Stimulated activated CD4-positive, alpha-beta T cell treated with anti-CD3 and anti-CD28 coated beads, Interleukin-2, amount 100 ng/mL, for 24 hours (primary cell): ENCODE measurements at places on chromosomes 1 and 21.

DNA sequence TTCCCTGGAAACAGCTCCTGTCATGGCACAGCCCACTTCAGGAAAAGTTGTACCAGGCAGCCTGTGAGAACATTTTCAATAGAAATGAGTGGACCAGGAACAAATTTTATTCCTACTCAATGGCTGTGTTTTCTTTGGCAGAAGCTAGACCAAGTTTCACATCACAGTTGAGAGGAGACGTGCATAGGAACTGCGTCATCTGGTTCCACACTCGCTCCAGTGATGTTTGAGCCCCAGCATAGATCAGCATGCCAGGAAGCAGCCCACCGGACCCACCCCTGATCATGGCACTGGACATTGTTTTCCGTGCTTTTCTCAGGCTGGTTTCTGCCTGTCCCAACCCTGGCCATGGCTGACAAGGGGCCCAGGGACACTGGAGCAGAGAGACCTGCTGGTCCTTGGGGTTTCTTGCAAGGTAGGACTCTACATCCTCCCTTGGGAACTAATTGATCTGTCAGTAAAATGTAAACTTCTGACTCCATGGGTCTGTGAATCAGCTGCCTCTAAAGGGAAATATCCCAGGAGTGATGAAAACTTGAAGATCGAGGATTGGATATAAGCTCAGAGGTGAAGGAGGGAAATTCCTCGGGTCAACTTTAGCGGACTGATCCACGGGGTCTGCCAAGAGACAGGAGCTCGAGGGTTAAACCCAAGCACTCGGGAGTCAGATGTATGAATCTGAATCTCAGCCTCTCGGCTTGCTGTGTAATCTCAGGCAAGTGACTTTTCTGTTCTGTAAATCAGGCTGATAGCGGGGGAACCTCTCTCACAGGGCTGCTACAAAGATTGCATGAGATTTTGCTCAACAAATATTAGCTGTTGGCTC lies 35.7 kb downstream of the NEK2 start:
- DNase-seq = no peak

DNA sequence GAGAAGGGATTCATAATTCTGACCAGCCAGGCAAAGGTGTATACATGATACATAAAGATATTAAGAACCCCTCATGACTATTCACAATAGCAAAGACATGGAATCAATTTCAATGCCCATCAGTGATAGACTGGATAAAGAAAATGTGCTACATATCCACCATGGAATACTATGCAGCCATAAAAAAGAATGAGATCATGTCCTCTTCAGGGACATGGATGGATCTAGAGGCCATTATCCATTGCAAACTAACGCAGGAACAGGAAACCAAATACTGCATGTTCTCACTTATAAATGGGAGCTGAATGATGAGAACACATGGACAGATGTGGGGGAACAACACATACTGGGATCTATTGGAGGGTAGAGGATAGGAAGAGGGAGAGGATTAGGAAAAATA lies 21.4 kb downstream of the CR1L start:
- no peak for DNase-seq

DNA sequence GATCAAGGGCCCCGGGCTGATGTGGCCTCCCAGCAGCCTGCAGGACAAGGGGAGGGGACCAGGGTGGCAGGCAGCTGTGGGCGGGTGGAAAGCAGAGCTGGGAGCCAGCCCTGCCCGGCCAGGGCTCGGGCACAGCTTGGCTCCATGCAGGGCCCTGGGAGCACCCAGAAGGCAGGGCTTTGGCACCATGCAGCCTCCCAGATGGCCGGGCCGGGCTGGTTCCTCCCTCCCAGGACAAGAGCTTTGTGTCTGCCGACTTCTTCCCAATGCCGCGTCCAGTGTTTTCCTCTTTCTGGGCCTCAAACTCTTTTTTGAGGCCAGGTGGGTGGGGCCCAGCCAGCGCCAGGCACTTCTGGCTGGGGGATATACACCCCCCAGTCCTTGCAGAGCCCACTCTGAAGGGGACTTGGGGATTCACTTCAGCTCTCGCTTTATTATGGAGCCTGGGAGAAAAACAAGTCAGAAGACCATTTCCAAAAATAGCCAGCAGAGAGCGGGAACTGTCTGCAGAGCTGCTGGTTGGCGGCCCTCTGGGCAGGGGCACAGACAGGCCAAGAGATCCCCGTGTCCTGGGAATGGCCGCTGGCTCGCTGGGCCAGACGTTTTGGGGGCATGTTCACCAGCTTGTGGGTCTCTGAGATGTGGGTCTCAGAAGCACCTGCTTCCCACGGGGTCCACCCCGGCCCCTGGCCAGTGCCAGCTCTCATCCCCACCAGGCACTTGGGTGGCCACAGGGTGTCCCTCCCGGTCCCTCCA lies 103.8 kb upstream of the ARHGEF16 start:
- no peak for DNase-seq

DNA sequence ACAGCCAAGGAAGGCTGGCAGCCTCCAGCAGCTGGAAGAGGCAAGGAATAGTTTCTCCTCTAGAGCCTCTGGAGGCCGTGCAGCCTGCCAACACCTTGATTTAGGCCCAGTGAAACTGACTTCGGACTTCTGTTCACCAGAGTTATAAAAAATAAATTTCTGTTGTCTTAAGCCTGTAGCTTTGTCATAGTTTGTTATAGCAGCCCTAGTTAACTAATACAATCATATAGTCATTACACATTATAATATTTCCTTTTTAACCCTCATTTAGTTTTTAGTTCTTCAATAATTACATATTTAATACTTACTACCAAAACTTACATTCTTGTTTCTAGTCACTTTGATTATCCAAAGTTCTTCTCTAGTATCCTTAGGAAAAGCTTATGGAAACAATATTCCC lies 20.3 kb downstream of the NOS1AP start:
- DNase-seq = no peak

GRCh38 chr1:14598498-14599182 lies at the start of gene KAZN:
Gene KAZN, plus strand, starts transcription at chr1:14598685.
- no peak for DNase-seq

DNA sequence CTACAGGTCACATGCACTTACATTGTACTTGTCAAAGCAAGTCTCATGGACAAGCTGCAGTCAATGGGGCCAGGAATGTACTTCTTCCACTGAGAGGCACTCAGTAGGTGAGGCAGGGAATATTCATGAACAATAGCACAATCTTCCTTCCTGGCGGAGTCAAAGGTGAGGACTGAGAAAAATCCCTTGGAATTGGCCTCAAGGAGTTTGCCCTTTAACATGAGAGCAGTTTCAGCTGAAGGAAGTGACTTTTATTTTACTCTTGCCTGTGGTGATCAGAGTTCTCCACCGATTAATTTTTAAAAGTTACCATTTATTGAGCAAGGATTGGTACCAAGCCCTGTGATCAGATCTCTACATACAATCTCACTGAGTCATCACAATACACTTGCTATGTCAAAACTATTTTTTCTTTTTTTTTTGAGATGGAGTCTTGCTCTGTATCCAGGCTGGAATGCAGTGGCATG lies 11.2 kb upstream of the AK2 start:
- no peak for DNase-seq

- no peak for DNase-seq
Measured at GRCh38 chr1:161009602-161010211, 11.2 kb downstream of the F11R start.

DNA sequence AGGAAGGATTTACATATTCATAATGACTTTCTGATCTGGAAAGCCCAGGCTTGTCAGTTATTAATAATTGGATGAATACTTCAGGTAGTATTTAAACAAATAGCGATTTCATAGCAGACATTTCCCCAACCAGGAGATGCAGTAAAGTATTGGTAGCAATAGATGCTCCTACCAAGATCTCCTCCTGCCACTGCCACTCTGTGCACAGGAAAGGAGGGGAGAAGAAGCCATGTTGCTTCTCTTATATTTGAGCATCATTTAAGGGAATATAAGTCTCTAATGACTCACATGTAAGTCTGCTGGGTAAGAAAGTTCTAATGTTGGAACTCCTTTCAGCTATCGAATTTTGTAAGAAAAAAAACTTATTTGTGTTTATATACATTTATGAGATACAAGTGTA lies 420 bp upstream of the IFI16 start:
- DNase-seq = no peak

- DNase-seq = no peak
Measured at GRCh38 chr1:116425987-116426386, 52.9 kb downstream of the ATP1A1 start.

GRCh38 chr1:152501704-152502103 lies 8.9 kb upstream of the LCE5A start:
- DNase-seq = no peak

DNA sequence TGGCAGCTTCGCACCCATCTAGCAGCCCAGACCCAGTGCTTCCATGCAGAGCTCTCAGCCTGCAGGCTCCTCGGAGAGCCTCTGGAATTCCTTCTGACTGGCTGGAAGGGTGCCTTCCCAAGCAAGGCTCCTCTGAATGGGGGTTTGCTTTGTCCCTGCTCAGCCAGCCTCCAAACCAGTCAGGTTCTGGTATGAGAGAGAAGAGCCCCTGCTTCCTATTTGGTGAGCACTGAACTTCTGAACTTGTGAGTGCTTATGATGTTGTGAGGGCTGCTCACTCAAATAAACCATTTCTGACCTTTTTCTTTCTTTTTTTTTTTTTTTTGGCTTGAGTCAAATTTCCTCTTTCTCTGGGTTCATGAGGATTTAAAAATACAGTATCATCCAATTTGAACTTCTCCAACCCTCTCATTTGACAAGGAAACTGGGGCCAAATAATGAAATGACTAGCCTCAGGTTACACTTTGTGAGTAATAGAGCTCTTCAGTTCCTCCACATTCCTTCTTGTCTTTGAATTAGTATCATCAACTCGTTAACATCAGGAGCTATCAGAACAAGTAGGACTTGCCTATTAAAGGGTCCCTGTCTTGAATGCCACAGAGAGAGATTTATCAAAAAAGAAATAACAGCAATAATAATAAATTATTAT lies 39.6 kb downstream of the GFI1 start:
- DNase-seq = no peak

DNA sequence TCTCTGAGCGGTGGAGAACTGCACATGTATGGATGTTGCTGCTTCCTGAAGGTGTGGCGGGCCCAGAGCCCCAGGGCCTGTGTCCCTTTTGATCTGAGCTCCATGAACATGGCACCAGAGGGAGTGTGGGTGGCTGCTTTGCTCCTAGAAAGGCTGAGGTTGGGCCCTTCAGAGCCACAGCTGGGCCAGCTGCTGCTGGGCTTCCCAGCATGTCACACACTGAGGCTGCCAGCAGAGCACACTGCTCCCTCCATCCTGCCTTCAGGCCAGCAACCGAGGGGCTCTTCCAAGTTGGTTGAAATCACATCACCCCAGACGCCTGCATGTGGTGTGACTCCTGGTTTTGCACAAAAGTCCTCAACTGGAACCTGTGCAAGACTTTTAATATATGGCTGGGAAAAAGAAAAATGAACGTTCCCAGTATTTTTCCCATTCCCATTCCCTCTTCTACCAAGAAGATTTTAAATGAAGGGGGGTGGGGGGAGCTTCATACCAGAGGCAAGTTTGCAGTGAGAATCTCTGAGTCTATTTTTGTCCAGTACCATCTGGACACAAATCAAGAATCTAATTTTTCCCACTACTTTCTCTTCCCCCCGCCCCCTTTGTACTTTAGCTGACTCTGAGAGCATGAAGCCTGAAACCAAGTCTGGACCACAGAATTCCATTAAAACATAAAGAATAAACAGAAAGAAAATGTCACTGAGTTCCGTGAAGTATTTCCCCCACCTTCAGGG lies 26.2 kb upstream of the NGF start:
- DNase-seq = no peak

DNA sequence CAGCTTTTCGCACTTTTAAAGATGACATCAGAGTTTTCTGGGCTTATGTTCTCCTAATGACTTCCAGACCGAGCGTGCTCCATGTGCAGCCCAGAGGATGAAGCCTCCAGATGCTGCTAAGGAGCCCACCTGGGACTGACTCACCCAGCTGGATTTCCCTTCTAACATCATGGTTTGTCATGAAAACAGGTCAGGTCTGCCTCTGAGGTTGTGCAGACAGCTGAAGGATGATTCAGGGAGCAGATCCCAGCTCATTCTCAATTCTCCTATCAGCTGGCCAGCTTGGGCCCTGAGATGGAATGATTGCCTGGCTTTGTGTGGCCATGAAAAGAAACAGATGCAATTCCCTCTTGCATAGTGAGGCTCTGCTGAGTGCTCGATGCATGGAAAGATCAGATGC lies 123.9 kb upstream of the DUSP10 start:
- DNase-seq = no peak

GRCh38 chr1:82268826-82269225 lies 468.1 kb downstream of the ADGRL2 start:
- no peak for DNase-seq

DNA sequence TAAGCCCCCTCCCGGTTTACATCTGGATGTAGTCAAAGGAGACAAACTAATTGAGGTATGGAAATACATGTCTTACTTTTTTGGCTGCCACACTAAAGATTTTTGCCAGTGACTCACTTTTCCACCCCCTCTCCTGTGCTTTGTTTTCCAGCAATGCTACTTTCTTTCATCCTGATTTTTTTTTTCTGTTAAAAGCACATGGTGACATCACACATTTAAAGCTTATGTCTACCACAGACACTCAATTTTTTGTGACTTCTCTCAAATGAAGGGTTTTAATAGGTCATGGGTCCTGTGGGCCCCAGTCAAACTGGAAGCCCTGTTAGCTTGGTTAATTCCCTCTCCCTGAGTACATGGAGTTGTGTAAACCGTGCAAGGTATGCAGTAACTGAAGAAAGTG lies 2.2 kb downstream of the PPP1R8 start:
- DNase-seq = no peak

DNA sequence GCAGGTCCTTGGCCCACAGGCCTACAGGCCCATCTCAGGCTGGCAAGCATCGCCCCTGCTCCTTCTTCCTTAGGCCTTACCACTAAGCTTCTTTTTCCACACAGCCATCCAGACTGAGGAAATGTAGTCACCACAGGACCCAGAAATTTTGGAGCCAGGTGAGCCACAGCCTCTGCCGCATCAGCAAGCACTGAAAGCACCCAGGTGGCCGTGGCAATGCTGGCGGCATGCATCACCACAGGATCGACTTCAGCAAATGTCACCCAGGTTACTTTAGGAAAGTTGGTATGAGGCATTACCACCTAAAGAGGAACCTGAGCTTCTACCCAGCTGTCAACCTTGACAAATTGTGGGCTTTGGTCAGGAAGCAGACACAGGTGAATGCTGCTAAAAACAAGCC lies 11.6 kb downstream of the PIGM start:
- no peak for DNase-seq

DNA sequence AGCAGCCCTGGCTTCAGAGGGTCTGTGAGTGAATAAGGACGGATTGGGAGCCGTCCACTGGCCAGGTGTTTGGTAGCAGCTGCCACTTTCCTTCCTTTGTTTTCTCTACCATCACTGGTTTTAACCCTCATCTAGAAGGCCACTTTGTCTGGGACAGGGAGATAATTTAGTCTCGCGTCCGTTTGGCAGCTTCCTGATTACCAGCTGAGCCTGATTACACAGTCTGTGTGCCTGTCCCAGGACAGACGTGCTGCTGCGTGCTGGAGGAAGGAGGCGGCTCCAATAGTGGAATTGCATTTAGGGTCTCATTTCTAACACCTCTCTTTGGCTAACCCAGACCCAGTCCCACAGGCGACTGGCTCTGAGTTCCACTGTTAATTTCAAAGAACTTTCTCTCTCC lies 24.6 kb upstream of the CASQ2 start:
- no peak for DNase-seq
